NCI-H2029 (cell line): ENCODE measurements at places on chromosomes 6 and 20.

DNA sequence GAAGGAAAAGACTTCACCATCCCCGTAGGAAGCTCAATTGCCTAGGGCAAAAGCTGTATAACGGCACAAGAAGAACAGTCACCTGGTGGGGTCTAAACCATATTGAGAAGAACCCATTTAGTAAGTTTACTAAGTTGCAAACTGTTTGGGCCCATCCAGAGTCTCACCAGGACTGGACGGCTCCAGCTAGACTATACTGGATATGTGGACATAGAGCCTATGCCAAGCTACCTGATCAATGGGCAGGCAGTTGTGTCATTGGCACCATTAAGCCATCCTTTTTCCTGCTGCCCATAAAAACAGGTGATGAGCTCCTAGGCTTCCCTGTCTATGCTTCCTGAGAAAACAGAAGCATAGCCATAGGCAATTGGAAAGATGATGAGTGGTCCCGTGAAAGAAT lies 293.9 kb downstream of the RNGTT start:
- no peak for DNase-seq

DNA sequence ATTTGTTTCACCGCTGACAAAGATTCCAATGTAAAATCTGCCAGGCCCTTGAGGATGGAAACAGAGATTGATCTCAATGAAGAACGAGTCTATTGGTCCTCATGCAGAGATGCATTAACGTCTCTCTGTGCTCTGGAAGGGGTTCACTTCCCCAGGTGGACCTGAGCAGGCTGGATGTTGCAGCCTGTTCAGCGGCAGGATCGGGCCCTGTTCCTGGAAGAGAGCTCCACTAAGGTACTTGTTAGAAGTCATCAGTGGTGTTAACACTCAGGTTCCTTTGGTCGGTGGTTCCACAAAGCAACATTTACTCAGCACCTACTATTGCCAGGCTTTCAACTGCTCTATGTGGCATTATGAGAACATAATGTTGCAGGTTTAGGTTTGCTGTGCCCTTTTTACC lies 107.5 kb downstream of the TCP11 start:
- no peak for DNase-seq

DNA sequence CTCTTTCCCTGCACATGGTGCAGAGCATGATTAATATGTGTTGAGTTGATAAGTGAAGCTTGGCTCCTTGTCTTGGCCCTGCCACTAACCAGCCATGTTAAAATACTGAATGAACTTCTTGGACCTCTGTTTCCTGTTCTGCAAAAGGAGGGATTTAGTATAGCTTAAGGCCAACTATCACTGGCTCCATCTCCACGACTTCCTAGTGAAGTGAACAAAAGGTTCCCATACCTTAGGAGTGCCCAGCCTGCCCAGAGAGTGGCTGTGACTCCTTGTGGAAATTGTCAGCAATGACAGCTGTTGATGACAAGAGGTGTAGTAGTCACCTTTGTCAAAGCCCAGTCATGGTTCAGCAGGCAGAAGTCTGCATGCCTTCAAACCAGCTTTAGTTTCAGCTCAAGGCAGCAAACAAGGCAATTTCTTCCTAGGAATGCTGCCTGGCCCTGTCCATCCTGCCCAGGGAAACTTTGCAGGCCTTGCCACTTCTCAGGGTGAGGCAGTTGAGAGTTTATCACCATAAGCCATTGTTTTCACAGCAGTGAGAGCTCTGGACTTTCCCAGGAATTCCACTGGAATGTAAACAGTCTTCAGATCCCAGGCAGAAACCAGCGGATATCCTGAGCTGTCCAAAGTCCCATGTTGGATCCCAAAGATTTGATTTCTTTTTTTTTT lies 169.7 kb upstream of the TNFAIP3 start:
- DNase-seq = no peak

- no peak for DNase-seq
These were observed 292.7 kb downstream of the ZFAND3 start for GRCh38 chr6:38112181-38112580.

DNA sequence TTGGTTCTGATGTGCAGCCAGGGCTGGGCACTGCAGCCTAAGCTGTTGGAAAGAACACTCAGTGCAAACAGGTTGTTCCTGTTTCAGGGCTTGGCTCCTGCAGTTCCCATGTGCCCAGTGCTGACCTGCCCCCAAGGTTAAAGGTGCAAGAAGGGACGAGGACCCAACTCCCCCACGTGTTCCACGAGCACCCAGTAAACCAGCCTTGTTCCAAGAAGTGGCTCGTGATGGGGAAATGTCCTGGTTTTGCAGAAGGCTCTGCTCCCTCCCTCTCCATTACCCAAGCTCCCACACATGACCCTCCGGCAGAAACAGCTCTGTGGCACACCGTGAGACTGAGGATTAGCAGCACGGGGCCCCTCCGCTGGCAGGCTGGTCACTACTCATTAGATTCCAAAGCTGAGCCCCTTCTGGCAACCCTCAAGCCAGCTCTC lies 9.4 kb downstream of the ACSS1 start:
- no peak for DNase-seq

DNA sequence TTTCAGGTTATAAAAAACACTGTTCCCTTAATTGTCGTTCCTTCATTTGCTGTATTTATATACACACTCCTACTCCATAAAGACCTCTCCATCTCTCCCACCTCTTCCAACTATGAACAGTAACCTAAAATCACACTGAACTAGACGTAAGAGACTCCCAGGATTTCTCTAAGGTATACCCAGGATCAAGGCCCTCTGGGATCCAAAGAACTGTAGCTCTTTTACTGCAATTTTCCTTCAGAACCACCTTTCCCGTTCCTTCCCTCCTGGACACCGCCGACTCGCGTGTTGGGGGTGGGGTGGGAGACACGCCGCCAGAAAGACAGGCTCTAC lies 680 bp downstream of the LATS1 start:
- no peak for DNase-seq

DNA sequence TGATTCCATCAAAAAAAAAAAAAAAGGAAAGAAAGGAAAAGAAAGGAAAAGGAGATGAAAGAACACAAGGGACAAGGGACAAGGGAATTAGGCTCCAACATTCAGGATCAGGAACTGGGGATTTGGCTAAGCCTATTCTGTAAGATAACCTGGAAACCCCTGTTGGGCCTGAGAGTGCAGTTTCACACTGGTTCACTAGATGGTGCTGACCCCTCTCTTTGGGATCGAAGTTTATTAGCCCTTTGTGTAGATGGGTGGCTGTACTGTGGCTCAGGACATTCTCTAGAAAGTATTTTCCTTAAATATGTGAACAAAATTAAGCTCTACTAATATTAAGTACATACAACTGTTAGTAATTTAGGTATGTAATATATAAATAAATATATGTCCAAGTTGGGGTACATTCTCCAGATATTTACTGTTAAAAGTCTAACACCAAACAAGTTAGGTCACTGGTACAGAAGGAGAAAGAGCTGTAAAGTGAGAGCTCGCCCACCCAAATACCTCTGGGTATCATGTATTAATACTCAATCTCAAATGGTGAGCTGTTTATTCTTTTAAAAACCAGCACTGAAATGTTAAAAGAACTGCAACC lies 6.3 kb downstream of the OR2A4 start:
- no peak for DNase-seq

DNA sequence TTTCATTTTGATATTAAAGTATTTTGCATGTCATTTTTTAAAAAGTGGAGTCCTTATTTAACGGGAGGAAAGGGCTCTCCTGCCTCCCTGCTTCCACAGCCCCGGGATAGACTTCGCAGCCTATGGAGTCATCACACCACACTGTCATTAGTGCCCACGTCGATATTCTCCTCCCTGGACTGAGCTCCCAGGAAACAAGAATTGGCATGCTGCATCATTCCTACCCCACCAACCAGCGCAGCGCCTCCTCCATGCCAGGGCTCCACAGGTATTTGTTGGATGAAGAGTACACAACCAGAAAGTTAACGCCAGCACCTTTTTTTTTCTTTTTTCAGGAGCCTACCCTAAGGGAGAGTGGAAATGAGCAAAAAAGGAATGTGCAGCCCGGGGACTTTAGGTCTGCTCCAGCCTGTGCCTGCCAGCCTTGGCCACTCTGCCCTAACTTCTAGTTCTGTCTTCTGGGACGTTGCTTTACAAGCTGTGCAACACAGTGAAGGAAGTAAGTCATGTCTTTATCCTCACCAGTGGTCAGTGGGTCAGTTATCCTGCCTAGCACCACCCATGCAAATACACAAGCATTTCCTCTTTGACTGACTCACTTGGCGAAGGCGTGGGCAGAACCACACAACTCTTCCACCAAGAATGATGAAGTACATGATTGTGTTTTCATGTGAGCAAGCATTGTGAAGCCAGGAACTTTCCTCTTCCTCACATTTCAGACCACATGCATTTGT lies 180.7 kb upstream of the UST start:
- DNase-seq = no peak

GRCh38 chr6:17354700-17355403 lies 38.5 kb upstream of the CAP2 start:
- no peak for DNase-seq

GRCh38 chr6:142853244-142854180 lies 91.5 kb downstream of the HIVEP2 start:
- DNase-seq = no peak

DNA sequence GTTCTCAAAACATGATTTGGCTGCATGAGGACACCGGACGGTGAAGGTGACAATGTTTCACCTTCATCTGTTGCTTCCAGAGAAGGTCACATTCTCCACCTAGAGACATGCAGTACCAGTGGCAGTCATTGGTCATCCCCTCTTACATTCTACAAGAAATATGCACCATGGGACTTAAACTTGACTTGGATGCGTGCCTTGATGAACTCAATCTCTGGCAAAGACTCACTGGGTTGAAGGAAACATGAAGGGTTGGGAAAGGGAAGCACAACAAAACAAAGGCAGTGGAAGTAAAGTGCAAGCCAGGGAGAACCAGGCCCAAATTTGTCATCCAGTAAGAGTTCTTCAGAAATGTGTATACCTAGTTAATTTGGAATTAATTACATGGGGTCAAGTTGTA lies 39.4 kb upstream of the ARMH2 start:
- no peak for DNase-seq
